Ovary (tissue), 10 donors: ENCODE measurements at places on chromosomes 2 and 18. TPM values are rescaled to one million over a fixed set of nuclear protein-coding genes. Genes with fewer than 3 reads are reported as not detected.

- H3K27ac ChIP-seq: no peak overlapping the region
- H3K36me3 ChIP-seq: no peaks in the 10 kb centered on the region
- no peak for DNase-seq
- H3K27me3 ChIP-seq: no peaks in the 10 kb centered on the region
Measured at GRCh38 chr2:115364093-115364492, 921.7 kb downstream of the DPP10 start.

DNA sequence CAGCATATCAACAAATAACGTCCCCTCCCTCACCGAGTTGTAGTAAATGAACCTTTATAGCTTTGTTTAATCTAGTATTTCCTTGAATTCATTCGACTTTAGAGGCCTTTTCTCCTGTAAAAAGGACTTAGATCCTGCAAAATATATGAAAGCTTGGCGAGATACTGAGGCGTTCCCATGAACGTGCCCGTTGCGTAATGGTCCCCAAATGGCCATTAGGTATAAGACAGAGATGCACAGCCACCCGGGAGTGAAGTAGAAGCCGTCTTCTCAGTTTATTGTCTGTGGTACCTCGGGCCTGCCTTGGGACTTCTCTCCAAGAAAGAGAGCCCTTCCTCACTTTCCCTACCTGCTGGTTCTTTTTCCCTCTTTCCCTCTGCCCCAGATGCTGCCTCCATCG is 310.6 kb downstream of the CELF4 start:
- H3K27me3 ChIP-seq: no peaks in the 10 kb centered on the region
- no peaks in the 10 kb centered on the region for H3K36me3 ChIP-seq
- no peaks in the 10 kb centered on the region for H3K4me1 ChIP-seq
- no peak for DNase-seq
- no peak overlapping the region for H3K27ac ChIP-seq
- H3K4me3 ChIP-seq: no peak overlapping the region

PRLH gene
- not detected for polyA plus RNA-seq

- H3K36me3 ChIP-seq: no peaks in the 10 kb centered on the region
- H3K27me3 ChIP-seq: no peaks in the 10 kb centered on the region
- H3K27ac ChIP-seq: no peak overlapping the region
- no peaks in the 10 kb centered on the region for H3K4me1 ChIP-seq
- no peak for DNase-seq
Measured at GRCh38 chr2:4780679-4781078, 911.5 kb upstream of the SOX11 start.

GRCh38 chr2:211187602-211188001 is 631.2 kb downstream of the CPS1 start:
- no peaks in the 10 kb centered on the region for H3K36me3 ChIP-seq
- no peak overlapping the region for H3K27ac ChIP-seq
- H3K4me1 ChIP-seq: no peaks in the 10 kb centered on the region
- H3K4me3 ChIP-seq: no peak overlapping the region

DNA sequence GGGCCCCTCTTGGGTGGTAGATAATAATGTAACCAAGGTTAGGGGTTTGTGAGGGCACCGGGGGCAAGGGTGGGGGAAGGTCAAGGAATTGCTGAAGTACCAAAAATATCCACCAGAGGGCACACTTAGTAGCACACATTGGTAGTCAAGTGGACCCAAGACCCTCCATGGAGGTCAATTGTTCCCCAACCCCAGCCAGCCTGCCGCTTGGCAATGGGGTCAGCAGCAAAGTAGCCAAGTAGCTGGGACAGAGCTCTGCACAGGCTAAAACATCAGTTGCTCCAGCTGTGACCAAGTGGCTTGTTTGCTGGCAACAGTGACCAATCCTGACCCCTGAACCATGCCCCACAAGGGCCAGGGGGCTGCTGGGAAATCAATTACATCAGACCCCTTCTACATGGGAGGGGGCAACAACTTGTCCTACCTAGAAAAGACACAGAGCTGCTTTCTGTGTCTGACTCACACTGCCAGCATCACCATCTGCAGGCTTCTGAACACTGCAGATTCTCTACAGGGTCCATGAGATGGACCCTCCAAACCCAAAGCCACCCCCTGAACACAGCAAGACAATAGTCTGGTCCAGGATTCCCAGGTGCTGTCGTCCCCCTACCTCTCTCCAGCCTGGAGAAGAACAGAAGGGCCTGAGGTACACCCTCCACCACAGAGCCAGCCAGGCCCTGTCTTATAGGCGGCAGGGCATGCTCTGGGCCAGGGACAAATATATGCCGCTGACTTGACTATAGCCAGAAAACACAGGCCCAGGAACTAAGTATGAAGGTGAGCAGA is 76.0 kb downstream of the EMX1 start:
- no peaks in the 10 kb centered on the region for H3K27me3 ChIP-seq
- no peaks in the 10 kb centered on the region for H3K4me1 ChIP-seq
- H3K4me3 ChIP-seq: no peak overlapping the region
- H3K36me3 ChIP-seq: no peaks in the 10 kb centered on the region
- DNase-seq: no peak

LHCGR gene
- 91.2 TPM for polyA plus RNA-seq

DNA sequence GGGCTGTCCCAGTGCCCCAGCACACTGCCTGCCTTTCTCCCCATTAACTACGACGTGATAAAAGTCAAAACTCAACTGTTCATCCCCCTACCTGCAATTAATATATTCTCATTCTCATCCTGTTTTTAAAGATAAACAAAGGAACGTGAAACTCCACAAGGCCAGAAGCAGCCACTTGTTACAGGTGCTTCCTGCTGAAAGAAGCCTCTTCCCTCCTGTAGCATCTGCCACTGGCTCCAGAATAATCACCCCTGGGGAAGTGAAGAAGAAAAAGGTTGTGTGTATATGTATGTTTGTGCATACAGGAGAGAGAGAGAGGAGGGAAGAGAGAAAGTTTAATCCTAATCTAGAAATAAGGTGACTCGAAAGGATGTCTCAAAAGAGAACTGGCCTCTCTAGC is 27.1 kb downstream of the KIAA2012 start:
- H3K4me3 ChIP-seq: no peak overlapping the region
- no peaks in the 10 kb centered on the region for H3K27me3 ChIP-seq
- no peaks in the 10 kb centered on the region for H3K36me3 ChIP-seq

GRCh38 chr18:11042247-11042646 is 107.1 kb downstream of the PIEZO2 start:
- no peaks in the 10 kb centered on the region for H3K36me3 ChIP-seq
- no peak for DNase-seq
- no peaks in the 10 kb centered on the region for H3K27me3 ChIP-seq
- no peak overlapping the region for H3K4me3 ChIP-seq

GRCh38 chr2:84290537-84290936 is 168.5 kb downstream of the SUCLG1 start:
- no peak for DNase-seq
- no peaks in the 10 kb centered on the region for H3K36me3 ChIP-seq
- H3K27ac ChIP-seq: no peak overlapping the region
- no peaks in the 10 kb centered on the region for H3K27me3 ChIP-seq
- H3K4me1 ChIP-seq: no peaks in the 10 kb centered on the region
- H3K4me3 ChIP-seq: no peak overlapping the region
